ENCODE measurements at places on chromosomes 16 and 17.

- DNase-seq: no peak
These were observed 585.0 kb downstream of the TMEM114 start for GRCh38 chr16:8005096-8005860.

DNA sequence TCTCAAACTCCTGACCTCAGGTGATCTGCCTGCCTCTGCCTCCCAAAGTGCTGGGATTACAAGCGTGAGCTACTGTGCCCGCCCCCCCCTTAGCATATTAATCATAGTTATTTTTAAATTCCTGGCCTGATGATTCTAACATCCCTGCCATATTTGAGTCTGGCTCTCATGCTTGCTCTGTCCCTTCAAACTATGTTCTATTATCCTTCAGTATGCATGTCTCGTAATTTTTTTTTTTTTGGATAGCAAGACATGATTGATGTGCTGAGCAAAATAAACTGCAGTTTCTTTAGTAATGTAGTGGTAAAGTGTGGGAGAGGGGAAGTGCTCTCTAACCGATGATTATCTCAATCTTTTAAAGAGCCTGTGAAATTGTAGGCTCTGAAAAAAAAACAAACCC is 34.3 kb upstream of the TMEM92 start:
- no peak for DNase-seq

DNA sequence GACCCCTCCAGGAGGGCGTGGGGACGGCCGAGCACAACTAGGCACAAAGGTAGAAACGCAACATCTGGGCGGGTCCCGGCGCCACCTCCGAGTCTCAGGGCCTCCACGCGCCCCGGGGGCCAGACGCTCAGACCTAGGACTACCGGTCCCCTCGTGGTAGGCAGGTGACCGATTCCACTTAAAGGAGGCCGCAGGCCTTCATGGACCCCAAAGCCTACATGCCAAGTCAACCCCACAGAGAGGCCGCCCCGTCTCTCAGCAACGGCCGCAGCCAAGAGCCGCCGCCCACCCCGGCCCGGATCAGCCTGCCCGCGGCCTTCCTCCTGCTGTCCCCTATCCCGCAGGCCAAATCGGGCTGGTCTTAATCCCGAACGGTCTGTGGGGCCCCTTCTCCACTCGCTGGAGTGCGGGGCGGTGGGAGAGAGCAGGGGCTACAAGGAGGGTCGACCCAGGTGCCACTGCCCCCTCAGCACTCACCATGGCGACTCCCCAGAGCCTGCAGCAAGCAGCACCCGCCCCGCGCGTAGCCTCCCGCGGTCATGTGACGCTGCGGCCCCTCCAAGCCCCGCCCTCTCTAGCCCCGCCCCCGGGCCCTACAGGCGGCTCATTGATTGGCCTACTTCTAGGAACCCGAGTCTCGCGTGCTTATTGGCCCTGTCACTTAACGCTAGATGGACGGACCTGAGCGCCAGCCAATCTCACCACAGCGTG is at the start of gene VPS35:
Gene VPS35 (minus strand): TSS at position 525 of the 711 bp plus-strand sequence. CDS start 45 bp downstream, at position 480.
- DNase-seq: peak; percentile 100

- DNase-seq: no peak
These were observed 407.4 kb downstream of the CA10 start for GRCh38 chr17:51751072-51751471.

Data from stimulated activated CD4-positive, alpha-beta T cell treated with anti-CD3 and anti-CD28 coated beads, Interleukin-4, amount 100 ng/mL, for 48 hours (primary cell).